ENCODE measurements at places on chromosomes 5 and 9. TPM values are rescaled to one million over a fixed set of nuclear protein-coding genes. Genes with fewer than 3 reads are reported as not detected.

Gene ARSI
- total RNA-seq = 2.7 TPM

Gene STKLD1
- total RNA-seq = 1.4 TPM

Gene GRIN3A
- 0.33 TPM for total RNA-seq

Gene NTNG2
- 1.8 TPM for total RNA-seq

Gene ADAMTS12
- total RNA-seq = 7.3 TPM

Gene QRFP
- total RNA-seq = not detected

Gene SH3GL2
- not detected for total RNA-seq

Gene S1PR3
- 42.4 TPM for total RNA-seq

GRCh38 chr5:152488869-152489268, 83.8 kb upstream of the NMUR2 start:
- no peak overlapping the region for H3K27ac ChIP-seq
- no peaks in the 10 kb centered on the region for H3K4me1 ChIP-seq
- no peaks in the 10 kb centered on the region for H3K36me3 ChIP-seq
- no peak overlapping the region for H3K4me3 ChIP-seq
- no peak for DNase-seq

GRCh38 chr5:107169867-107170266, 500.9 kb downstream of the EFNA5 start:
- no peak overlapping the region for H3K27ac ChIP-seq
- no peaks in the 10 kb centered on the region for H3K4me1 ChIP-seq
- H3K27me3 ChIP-seq = no peaks in the 10 kb centered on the region
- H3K36me3 ChIP-seq = no peaks in the 10 kb centered on the region

GRCh38 chr5:76175821-76176403, 92.7 kb downstream of the SV2C start:
- no peaks in the 10 kb centered on the region for H3K36me3 ChIP-seq
- no peaks in the 10 kb centered on the region for H3K4me1 ChIP-seq

GRCh38 chr9:95316794-95317118, 753 bp downstream of the FANCC start:
- peak; percentile 85 for DNase-seq
- H3K36me3 ChIP-seq = no peaks in the 10 kb centered on the region
- peak overlapping the region; percentile 73 for H3K4me3 ChIP-seq
- H3K4me1 ChIP-seq = no peaks in the 10 kb centered on the region

GRCh38 chr5:123455095-123455494, 31.9 kb upstream of the CEP120 start:
- H3K36me3 ChIP-seq = no peaks in the 10 kb centered on the region
- no peak overlapping the region for H3K4me3 ChIP-seq
- DNase-seq = no peak
- no peaks in the 10 kb centered on the region for H3K4me1 ChIP-seq
- no peaks in the 10 kb centered on the region for H3K27me3 ChIP-seq

DNA sequence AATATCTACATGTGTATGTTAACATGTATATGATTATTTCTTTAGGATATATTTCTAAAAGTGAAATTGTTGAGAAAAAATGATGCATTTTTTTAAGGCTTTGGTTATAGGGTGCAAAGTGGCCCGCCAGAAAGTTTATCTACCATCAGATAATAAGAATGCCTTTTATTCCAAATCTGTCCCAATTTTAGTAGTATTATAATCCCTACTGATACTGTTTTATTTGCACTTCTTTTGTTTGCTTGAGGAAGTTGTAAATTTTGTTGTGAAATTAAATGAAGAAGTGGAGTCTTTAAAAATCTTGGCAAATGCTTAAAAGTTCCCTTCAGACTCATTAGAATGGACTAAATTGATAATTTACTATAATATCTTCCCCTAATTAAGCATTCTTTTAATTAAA, 73.0 kb downstream of the NIPBL start:
- H3K4me1 ChIP-seq = peaks cover 4% of the 10 kb centered on the region
- H3K27ac ChIP-seq = no peak overlapping the region
- H3K4me3 ChIP-seq = no peak overlapping the region
- no peaks in the 10 kb centered on the region for H3K36me3 ChIP-seq
- DNase-seq = no peak
- H3K27me3 ChIP-seq = no peaks in the 10 kb centered on the region

GRCh38 chr9:125470767-125471580, 209.3 kb downstream of the GAPVD1 start:
- peaks cover 9% of the 10 kb centered on the region for H3K4me1 ChIP-seq
- no peaks in the 10 kb centered on the region for H3K36me3 ChIP-seq
- H3K27ac ChIP-seq = no peak overlapping the region
- DNase-seq = no peak

DNA sequence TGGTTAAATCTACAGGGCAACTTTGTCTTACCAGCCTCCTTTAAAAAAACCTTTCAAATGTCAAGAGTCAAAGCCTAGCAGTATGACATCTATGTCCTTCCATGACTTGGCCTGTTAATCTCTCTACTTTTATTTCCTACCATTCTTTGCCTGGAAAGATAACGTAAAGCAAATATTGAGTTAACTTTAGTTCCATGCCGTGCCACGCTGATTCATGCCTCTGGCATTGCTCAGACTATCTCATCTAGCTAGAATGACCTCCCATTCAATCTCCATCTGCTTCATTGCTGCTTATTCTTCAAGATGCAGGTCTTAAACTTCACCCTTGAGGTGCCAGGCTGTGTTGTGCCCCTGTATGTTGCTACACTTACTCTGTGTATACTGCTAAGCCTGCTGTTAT, 729.8 kb downstream of the EFNA5 start:
- H3K27ac ChIP-seq = no peak overlapping the region
- H3K27me3 ChIP-seq = no peaks in the 10 kb centered on the region
- H3K4me3 ChIP-seq = no peak overlapping the region
- no peak for DNase-seq

DNA sequence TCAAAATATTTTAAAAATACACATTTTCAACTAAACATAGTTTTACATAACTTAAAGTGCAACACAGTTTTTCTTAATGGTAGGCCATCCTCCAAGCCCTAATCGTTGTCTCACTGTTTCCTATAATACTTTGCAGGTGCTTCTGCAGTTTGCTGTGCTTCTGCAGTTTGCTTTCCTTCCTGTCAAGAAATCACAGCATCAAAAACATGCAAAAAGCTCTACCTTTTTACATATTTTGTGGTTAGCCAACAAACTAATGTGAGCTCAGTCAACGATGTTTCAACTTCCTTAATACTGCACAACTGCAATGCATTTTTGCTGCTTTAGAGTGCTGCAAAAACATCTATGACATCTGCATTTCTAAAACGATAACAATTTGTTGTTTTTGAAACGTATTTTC, 25.2 kb downstream of the EMB start:
- H3K4me1 ChIP-seq = no peaks in the 10 kb centered on the region
- no peak overlapping the region for H3K27ac ChIP-seq
- H3K27me3 ChIP-seq = no peaks in the 10 kb centered on the region
- DNase-seq = no peak
- H3K4me3 ChIP-seq = no peak overlapping the region
- H3K36me3 ChIP-seq = no peaks in the 10 kb centered on the region

- H3K36me3 ChIP-seq = no peaks in the 10 kb centered on the region
- H3K4me3 ChIP-seq = no peak overlapping the region
- no peaks in the 10 kb centered on the region for H3K27me3 ChIP-seq
- DNase-seq = no peak
These were observed 14.6 kb downstream of the SLC9A3 start for GRCh38 chr5:509611-510185.

- H3K27me3 ChIP-seq = no peaks in the 10 kb centered on the region
- H3K36me3 ChIP-seq = no peaks in the 10 kb centered on the region
- H3K4me1 ChIP-seq = no peaks in the 10 kb centered on the region
- DNase-seq = no peak
- no peak overlapping the region for H3K4me3 ChIP-seq
- no peak overlapping the region for H3K27ac ChIP-seq
These were observed 2.5 kb downstream of the ENTR1 start for GRCh38 chr9:136407911-136408310.

DNA sequence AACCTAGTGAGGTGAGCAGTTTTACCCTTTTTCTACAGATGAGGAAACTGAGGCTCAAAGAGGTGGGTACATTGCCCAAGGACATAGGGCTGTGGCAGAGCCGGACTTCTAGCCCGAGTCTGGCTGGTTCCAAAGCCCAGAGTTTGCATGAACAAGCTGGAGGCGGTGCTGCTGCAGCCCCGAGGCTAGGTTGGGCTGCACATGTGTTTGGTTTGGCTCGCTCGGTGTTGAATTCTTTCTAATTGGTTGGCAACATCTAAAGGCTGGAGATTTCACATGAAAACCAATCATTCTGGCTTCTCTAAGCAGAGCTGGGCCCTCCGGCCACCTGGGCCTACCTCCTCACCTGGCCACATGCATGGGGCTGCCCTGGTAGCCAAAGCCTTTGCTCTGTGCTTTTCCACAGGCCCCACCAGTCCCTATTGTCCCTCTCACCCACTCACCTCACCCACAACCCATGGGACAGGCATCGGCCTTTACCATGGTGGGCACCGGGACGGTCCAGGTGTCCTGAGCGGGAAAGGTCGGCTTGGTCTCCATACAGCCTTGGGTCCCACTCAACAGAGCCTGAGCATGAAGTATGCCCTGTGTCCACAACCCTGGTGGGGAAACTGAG, 262.3 kb downstream of the NSG2 start:
- no peak overlapping the region for H3K27ac ChIP-seq
- H3K36me3 ChIP-seq = no peaks in the 10 kb centered on the region
- H3K4me3 ChIP-seq = no peak overlapping the region
- no peak for DNase-seq

DNA sequence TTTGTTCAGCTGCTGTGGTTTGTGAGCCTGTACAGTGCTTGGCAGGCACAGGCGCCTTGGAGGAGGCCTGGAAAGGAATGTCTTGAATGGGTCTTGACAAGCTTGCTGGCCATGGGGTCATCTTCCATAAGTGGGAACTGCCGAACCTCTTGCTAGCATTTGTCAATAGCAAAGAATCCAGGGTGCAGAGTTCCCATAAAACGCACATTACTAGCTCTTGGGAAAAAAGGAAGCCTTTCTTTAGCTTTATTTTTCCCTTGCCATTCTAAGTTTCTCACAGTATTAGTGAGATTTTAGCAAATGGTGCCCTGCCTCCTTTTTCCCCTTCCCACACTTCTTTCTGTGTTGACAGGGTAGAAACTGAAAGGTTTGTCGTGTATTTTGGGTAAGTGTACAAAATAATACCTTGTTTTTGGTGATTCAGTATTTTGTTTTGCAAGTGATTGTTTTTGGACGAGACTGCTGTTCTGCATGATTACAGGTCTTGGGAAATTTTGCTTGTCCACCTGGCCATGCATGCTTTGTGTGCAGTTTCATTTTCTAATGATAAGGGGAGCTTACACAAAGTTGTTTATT, 82.0 kb downstream of the ADGRV1 start:
- no peak overlapping the region for H3K27ac ChIP-seq
- H3K27me3 ChIP-seq = no peaks in the 10 kb centered on the region
- DNase-seq = no peak

- H3K27me3 ChIP-seq = no peaks in the 10 kb centered on the region
- H3K4me1 ChIP-seq = no peaks in the 10 kb centered on the region
- no peak overlapping the region for H3K27ac ChIP-seq
- no peak overlapping the region for H3K4me3 ChIP-seq
- DNase-seq = peak; percentile 70
These were observed 3.7 kb upstream of the SLC9A3 start for GRCh38 chr5:527646-528628.

GRCh38 chr9:137109250-137110146, 5.0 kb downstream of the DPP7 start:
- H3K27ac ChIP-seq = no peak overlapping the region
- DNase-seq = no peak
- no peaks in the 10 kb centered on the region for H3K36me3 ChIP-seq
- no peaks in the 10 kb centered on the region for H3K27me3 ChIP-seq
- no peaks in the 10 kb centered on the region for H3K4me1 ChIP-seq

DNA sequence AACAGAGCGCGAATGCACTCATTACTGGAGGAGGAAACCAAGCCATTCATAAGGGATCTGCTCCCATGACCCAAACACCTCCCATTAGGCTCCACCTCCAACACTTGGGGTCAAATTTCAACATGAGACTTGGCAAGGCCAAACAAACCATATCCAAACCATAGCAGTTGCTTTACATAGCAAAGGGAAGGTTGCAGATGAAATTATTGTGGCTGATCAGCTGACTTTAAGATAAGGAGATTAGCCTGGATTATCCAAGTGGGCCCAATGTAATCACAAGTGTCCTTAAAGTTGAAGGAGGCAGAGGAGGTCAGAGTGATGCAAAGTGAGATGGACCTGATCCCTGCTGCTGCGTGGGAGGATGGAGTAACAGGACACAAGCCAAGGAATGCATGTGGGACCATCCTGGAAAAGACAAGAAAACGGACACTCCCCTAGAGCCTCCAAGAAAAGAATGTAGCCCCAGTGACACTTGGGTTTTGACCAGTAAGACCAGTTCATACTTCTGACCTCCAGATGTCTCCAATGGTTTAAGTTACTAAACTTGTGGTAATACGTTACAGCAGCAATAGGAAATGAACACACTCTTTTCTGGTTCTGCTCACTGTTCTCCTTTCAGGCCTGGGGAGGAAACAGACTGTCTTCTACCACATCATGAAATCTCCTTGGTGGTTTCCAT, 167.3 kb downstream of the GNAQ start:
- no peaks in the 10 kb centered on the region for H3K36me3 ChIP-seq
- no peaks in the 10 kb centered on the region for H3K27me3 ChIP-seq
- no peak for DNase-seq
- no peak overlapping the region for H3K27ac ChIP-seq
- no peak overlapping the region for H3K4me3 ChIP-seq

GRCh38 chr5:34496701-34497469, 159.2 kb upstream of the RAI14 start:
- peaks cover 6% of the 10 kb centered on the region for H3K4me1 ChIP-seq
- H3K36me3 ChIP-seq = no peaks in the 10 kb centered on the region
- no peak overlapping the region for H3K4me3 ChIP-seq
- H3K27me3 ChIP-seq = no peaks in the 10 kb centered on the region

- H3K36me3 ChIP-seq = no peaks in the 10 kb centered on the region
- H3K27me3 ChIP-seq = no peaks in the 10 kb centered on the region
- no peak overlapping the region for H3K27ac ChIP-seq
- no peak for DNase-seq
- H3K4me1 ChIP-seq = no peaks in the 10 kb centered on the region
These were observed 69.0 kb downstream of the DAB2IP start for GRCh38 chr9:121720311-121721057.

DNA sequence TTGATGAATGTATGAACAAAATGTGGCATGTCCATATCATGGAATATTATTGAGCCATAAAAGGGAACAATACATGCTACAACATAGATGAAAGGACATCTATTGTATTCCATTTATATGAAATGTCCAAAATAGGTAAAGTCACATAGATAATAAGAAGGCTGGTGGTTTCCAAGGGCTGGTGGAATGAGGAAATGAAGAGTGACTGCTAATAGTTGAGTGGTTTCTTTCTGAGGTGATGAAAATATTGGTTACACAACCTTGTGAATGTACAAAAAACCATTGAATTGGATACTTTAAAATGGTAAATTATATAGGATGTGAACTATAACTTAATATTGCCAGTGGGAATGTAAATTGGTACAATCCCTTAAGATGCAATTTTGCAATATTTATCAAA, 5.2 kb downstream of the ARSB start:
- H3K4me3 ChIP-seq = no peak overlapping the region
- DNase-seq = no peak
- no peaks in the 10 kb centered on the region for H3K4me1 ChIP-seq
- no peaks in the 10 kb centered on the region for H3K36me3 ChIP-seq
- H3K27ac ChIP-seq = no peak overlapping the region

GRCh38 chr5:106862450-106863193, 808.1 kb downstream of the EFNA5 start:
- no peak overlapping the region for H3K4me3 ChIP-seq
- no peak overlapping the region for H3K27ac ChIP-seq
- H3K4me1 ChIP-seq = no peaks in the 10 kb centered on the region
- H3K27me3 ChIP-seq = no peaks in the 10 kb centered on the region
